HepG2 (cell line): ENCODE measurements at places on chromosomes 11 and 22.

GRCh38 chr11:122720107-122720881 lies 64.8 kb downstream of the UBASH3B start:
- no peaks in the 10 kb centered on the region for H3K27me3 ChIP-seq
- no peak for DNase-seq
- no peaks in the 10 kb centered on the region for H3K36me3 ChIP-seq

GRCh38 chr11:131632971-131633370 lies 262.6 kb downstream of the NTM start:
- no peak overlapping the region for H3K4me3 ChIP-seq
- no peaks in the 10 kb centered on the region for H3K4me1 ChIP-seq
- no peaks in the 10 kb centered on the region; the same call in 1 of the 2 replicates for H3K27me3 ChIP-seq
- no peaks in the 10 kb centered on the region for H3K36me3 ChIP-seq
- no peak overlapping the region for H3K27ac ChIP-seq

DNA sequence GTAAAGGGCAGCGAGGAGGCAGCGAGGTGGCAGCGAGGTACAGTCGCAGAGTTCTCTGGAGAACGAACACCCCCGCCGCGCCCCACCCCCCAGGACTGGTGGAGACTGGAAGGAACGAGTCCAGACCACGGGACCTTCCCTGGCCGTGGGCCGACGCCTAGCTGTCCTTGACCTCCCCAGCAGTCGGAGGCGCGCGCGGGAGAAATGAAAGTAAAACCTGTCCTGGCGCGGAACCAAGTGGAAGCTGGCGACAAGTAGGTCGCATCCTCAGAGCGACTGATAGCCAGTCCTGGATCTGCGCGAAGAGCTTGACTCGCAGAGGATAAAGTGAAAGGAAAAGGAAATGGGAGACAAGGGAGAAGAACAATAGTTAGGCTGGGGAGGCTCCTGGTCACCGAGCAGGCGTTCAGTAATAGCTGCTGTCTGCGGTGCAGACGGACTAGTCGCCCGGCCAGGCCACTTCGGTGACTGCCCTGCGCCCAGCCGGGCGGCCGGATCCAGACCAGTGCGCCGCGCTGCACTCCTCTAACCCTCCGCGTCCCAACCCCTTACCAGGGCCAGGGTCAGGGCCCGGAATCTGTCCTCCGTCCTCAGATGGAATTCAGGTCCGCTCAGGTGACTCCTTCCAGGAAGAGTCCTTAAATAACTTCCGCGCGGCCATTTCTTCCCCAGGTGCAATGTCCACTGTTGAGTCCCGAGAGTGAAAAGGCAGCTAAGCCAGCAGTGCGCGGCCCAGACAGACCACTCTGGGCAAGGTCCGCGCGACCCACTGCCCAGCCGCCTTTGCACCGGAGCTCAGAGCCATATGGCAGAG lies 1.9 kb upstream of the ADM start:
- H3K4me1 ChIP-seq, result peaks cover 37% of the 10 kb centered on the region

DNA sequence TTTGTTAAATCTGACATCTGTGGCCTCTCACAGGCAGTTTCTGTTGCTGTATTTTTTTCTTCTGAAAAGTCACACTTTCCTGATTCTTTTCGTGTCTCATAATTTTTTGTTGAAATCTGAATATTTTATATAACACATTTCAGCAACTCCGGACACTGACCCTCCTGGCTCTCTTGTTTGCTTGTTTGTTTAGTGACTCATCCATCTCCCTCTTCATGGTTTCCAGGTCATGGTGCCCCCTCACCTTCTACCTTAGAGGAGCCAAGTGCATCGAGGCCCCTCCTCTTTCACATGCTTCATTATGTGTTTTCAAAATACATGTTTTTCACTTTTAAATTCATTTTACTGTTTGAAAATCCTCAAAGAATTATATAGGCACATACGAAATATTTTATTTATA lies 562.4 kb downstream of the OPCML start:
- no peak overlapping the region for H3K27ac ChIP-seq
- peak; percentile 7 for DNase-seq
- no peaks in the 10 kb centered on the region for H3K36me3 ChIP-seq
- H3K4me3 ChIP-seq, result no peak overlapping the region

DNA sequence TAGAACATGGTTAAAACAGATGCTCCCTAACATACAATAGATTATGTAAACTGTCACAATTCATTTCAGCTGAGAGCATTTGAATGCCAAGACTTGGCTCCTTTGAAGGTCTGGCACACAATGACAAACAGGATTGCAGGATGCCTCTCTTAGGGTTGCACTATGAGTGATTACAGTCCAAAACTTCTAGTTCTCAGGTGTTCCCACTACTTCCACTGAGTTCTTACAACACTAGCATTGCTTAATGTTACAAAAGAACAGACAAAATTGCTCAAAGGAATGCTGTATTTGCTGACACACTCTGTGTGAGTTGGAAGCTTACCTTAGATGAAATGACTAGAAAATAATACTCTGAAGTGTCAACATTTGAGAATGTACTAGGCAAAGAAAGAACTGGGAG lies 2413.8 kb upstream of the RAG2 start:
- no peak overlapping the region for H3K27ac ChIP-seq
- no peaks in the 10 kb centered on the region for H3K36me3 ChIP-seq
- no peak overlapping the region for H3K4me3 ChIP-seq
- H3K27me3 ChIP-seq, result no peaks in the 10 kb centered on the region
